Spinal cord (tissue), 10 donors: ENCODE measurements at places on chromosomes 2 and 18. TPM values are rescaled to one million over a fixed set of nuclear protein-coding genes. Genes with fewer than 3 reads are reported as not detected.

PLEKHH2 gene
- total RNA-seq = 19.8 TPM

B3GNT7 gene
- total RNA-seq = 5.2 TPM

TMEM163 gene
- 35.7 TPM for total RNA-seq

- H3K4me3 ChIP-seq = no peak overlapping the region
- DNase-seq = no peak
- H3K36me3 ChIP-seq = no peaks in the 10 kb centered on the region
- H3K27ac ChIP-seq = no peak overlapping the region
- no peaks in the 10 kb centered on the region for H3K4me1 ChIP-seq
Measured at GRCh38 chr2:210955591-210955990, 399.2 kb downstream of the CPS1 start.

GRCh38 chr2:160694221-160694620, 200.6 kb upstream of the RBMS1 start:
- no peaks in the 10 kb centered on the region for H3K27me3 ChIP-seq
- H3K36me3 ChIP-seq = no peaks in the 10 kb centered on the region
- DNase-seq = no peak
- H3K4me1 ChIP-seq = no peaks in the 10 kb centered on the region
- no peak overlapping the region for H3K4me3 ChIP-seq

GRCh38 chr2:239498576-239498975, 97.8 kb upstream of the HDAC4 start:
- no peaks in the 10 kb centered on the region for H3K27me3 ChIP-seq
- H3K27ac ChIP-seq = no peak overlapping the region
- peaks cover 29% of the 10 kb centered on the region for H3K4me1 ChIP-seq
- peaks cover 3% of the 10 kb centered on the region for H3K36me3 ChIP-seq
